ENCODE measurements at places on chromosomes 1 and 21.
A peak's percentile ranks its signal among the peaks of the same experiment; 100 is the strongest.

GRCh38 chr1:98690576-98690975, 29.1 kb downstream of the SNX7 start:
- no peak for DNase-seq

GRCh38 chr1:75732703-75733102, 8.2 kb downstream of the ACADM start:
- DNase-seq: peak; percentile 51

- DNase-seq: no peak
Measured at GRCh38 chr1:92951141-92951582, 10.1 kb downstream of the DIPK1A start.

- no peak for DNase-seq
Measured at GRCh38 chr1:236099355-236099974, 34.6 kb upstream of the NID1 start.

GRCh38 chr1:42971841-42972291, 13.2 kb upstream of the SLC2A1 start:
- no peak for DNase-seq

All from retinal pigment epithelial cell (primary cell).